IMR-90 (cell line): ENCODE measurements at places on chromosomes 6 and 20. TPM values are rescaled to one million over a fixed set of nuclear protein-coding genes. Genes with fewer than 3 reads are reported as not detected.

DNA sequence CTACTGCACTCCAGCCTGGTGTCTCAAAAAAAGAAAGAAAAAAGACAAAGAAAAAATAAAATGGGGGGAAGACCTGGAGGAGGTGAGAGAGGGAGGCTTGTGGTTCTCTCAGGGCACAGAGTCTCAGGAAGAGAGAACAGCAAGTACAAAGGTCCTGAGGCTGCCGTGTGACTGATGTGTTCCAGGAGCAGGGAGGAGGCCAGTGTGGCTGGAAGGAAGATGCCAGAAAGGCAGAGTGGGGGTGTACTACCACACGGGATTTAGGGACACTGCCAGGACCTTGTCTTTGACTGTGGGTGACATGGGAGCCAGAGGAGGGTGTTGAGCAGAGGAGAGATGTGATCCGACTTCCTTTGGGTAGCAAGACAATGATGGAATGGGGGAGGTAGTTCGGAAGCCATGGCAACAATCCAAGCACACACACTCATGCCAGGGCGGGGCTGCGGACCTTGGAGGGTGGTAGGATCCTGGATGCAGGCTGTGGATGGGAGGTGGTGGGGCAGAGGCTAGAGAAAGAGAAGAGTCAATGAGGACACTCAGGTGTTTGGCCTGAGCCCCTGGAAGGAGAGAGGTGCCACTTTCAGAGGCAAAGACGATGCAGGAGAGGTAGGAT, 136.4 kb upstream of the PTPN1 start:
- no peaks in the 10 kb centered on the region for H3K36me3 ChIP-seq
- no peak overlapping the region for H3K4me3 ChIP-seq
- H3K27me3 ChIP-seq: no peaks in the 10 kb centered on the region

FAM162B gene
- polyA plus RNA-seq: 2.9 and 4.0 TPM in 2 replicates

HMGCLL1 gene
- polyA plus RNA-seq: 0.03 TPM in 1 of 2 replicates, not detected in the other

DNA sequence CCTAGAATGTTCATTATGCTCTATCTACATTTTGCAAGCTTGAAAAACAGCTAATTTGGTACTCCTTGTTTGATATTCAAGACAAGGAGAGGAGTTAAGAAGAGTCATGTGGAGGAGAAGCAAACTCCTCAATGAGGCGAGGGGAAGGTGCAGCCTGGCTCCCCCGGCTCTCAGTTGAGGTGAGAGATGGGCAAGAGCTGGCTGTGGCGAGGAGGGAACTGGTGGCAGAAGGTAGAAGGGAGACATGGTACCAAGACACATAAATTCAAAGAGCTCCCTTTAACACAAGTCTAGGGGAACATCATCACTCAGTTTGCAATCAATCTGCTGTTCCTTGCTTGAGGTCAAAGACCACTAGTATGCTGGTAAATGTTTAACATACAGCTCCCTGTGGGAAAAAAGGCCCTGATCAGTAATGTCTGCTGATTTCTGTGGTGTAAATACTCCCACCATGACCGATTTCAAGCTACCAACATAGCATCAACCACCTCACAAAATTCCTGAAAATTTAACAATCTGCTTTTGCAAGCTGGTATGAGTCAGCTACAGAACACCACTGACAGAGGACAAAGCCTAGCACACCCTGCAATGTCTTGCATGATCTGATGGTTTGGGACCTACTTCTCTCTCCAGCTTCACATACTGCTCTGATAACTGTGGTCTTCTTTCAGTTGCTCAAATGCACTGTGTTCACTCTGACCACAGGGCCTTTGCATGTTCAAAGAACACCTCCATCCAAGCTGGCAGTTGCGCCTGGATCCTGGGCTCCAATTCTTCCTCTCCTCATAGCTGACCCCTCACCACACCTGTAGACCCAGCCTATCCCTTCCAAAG, 516.3 kb upstream of the CHD6 start:
- H3K27me3 ChIP-seq: no peaks in the 10 kb centered on the region
- H3K4me1 ChIP-seq: no peaks in the 10 kb centered on the region
- DNase-seq: no peak
- no peak overlapping the region for H3K27ac ChIP-seq
- H3K4me3 ChIP-seq: no peak overlapping the region

- H3K4me1 ChIP-seq: peaks cover 7% of the 10 kb centered on the region
- no peak overlapping the region for H3K27ac ChIP-seq
- DNase-seq: peak; percentile 42
- H3K36me3 ChIP-seq: no peaks in the 10 kb centered on the region
- no peak overlapping the region for H3K4me3 ChIP-seq
- H3K27me3 ChIP-seq: no peaks in the 10 kb centered on the region
These were observed 4.4 kb upstream of the PLCB1 start for GRCh38 chr20:8127553-8128255.

- H3K27ac ChIP-seq: no peak overlapping the region
- no peaks in the 10 kb centered on the region for H3K36me3 ChIP-seq
- H3K4me3 ChIP-seq: no peak overlapping the region
- peaks cover 10% of the 10 kb centered on the region for H3K4me1 ChIP-seq
- no peak for DNase-seq
These were observed 62.8 kb upstream of the LRRC1 start for GRCh38 chr6:53731866-53732636.

CST4 gene
- polyA plus RNA-seq: not detected in 2 replicates

DNA sequence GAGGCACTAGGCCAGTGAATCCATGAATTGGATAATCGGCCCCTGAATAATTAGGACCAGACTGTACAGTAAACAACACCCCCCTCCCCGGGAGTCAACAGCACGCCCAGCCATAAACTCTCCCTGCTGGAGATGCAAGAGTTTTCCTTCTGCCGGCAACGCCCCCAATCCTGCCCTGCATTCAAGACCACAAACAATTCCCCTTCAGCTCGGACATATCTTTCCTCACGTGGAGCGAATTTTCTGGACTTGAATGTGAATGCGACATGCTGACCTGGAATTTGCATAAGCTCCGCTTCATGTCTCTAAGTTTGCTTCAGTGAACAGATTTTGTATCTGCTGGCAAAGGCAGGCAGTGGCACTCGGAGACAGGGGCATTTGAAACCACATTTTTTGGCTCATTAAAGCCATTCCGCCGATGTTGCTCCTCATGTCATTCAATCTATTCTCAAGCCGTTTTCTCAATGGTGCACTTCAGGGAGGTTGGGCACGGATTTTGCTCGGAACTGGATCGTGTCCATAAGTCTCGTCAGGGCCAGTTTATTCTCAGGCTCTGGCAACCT, 38.0 kb upstream of the GMPR start:
- H3K4me1 ChIP-seq: 0 out of 2 replicates have a peak, but pooled peaks cover 4% of the 10 kb centered on the region
- no peak overlapping the region for H3K27ac ChIP-seq
- H3K36me3 ChIP-seq: no peaks in the 10 kb centered on the region
